Muscle of leg (tissue), 16 donors: ENCODE measurements at places on chromosomes 3 and 15. TPM values are rescaled to one million over a fixed set of nuclear protein-coding genes. Genes with fewer than 3 reads are reported as not detected.

Gene LHFPL4
- 0.03 TPM for polyA plus RNA-seq

Gene TRIM71
- polyA plus RNA-seq: 0.14 TPM

Gene CNTN6
- 1.2 TPM for polyA plus RNA-seq

Gene C2CD4B
- 1.1 TPM for polyA plus RNA-seq

Gene DCBLD2
- polyA plus RNA-seq: 29.3 TPM

Gene CISH
- 12.9 TPM for polyA plus RNA-seq

Gene FANCI
- 15.3 TPM for polyA plus RNA-seq

Gene MKRN2OS
- 0.75 TPM for polyA plus RNA-seq

Gene SHC4
- 1.6 TPM for polyA plus RNA-seq

Gene LTF
- 6.6 TPM for polyA plus RNA-seq
